Eye (tissue), 1 donor: ENCODE measurements at places on chromosomes 11 and 22.

GRCh38 chr11:71914617-71915189 lies 13.7 kb downstream of the XNDC1N start:
- no peak for DNase-seq

GRCh38 chr11:45178890-45179671 lies 32.6 kb downstream of the PRDM11 start:
- peak; percentile 44 for DNase-seq

DNA sequence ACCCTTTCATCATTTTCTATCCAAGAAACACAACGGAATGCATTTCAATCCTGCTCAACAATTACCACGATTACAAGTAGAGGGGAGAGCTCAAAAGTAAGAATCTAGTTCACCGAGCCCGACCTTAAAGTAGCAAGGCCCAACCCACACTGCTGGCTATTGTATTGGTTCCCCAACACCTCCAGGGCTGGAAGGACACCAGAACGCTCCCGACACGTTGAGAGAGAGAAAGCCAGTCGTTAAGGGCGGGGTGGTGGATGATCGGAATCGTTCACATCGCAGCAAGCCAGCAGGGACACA lies 690 bp downstream of the CKAP5 start:
- no peak for DNase-seq

DNA sequence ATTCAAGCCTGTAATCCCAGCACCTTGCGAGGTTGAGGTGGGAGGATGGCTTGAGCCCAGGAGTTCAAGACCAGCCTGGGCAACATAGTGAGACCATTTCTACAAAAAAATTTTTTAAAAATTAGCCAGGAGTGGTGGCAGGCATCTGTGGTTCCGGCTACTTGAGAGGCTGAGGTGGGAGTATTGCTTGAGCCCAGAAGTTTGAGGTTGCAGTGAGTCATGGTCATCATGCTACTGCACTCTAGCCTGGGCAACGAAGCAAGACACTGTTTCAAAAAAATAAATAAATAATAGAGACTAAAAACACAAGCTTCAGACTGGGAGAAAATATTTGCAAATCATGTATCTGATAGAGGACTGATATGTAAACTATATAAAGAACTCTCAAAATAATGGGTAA lies 33.2 kb downstream of the BTBD10 start:
- DNase-seq, result no peak

GRCh38 chr11:2433106-2433925 lies 11.0 kb downstream of the TRPM5 start:
- DNase-seq, result no peak

DNA sequence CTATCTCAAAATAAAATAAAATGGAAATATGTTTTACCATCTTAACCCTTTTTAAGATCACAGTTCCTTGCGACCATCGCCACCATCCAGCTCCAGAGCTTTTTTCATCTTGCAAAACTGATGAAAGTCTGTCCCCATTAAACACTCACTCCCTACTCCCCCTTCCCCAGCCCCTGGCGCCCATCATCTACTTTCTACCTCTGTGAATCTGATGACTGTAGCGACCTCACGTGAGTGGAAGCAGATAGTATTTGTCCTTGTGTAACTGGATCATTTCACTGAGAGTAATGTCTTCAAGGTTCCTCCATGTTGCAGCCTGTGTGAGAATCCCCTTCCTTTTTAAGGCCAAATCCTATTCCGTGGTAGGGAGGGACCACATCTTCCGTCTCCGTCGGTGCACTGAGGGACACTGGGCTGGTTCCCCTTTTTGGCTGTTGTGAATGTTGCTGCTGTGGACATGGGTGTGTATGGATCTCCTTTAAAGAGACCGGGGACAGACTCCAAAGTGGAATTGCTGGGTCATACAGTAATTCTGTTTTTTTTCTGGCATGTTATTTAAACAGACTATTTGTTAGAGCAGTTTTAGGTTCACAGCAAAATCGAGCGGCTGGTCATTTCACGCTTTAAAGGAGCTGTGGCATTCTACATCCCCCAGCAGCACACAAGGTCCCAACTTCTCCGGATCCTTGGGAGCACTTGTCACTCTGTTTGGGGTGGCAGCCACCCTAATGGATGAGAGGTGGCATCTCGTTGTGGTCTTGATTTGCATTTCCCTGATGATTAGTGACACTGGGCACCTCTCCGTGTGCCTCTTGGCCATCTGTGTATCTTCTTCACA lies 120.0 kb downstream of the KCNQ1 start:
- DNase-seq, result no peak

- DNase-seq, result no peak
Measured at GRCh38 chr22:31107894-31108218, 488 bp upstream of the SELENOM start.

- DNase-seq, result peak; percentile 87
Measured at GRCh38 chr11:83471831-83472727, 185.9 kb upstream of the CCDC90B start.

DNA sequence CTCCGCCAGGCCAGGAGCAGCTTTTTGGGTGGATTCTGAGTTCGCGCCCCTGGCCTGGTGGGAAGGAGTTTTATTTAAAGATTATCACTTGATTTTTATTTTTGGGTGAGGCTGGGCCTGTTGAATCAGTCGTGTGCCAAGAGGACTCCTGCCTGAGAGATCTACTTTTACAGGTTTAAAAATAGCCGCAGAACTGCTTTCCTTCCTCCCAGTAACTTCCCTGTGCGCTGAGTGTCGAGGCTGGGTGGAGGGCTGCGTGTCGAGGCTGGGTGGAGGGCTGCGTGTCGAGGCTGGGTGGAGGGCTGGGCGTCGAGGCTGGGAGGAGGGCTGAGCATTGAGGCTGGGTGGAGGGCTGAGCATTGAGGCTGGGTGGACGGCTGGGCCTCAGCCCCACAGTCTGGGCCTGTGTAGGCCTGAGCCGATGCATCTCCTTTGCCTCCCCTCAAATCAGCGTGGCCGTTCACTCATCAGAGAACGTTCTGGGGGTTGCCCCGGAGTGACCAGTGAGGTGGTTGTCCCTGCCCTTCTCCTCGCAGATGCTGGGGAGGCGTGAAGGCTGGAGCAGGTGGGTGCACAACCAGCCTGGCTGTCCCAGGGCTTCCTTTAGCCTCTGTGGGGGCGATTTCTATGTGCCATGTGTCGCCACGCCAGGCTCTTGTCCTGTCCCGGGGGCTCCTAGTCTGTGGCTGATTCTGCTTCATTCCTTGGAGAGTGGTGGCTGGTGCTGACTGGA lies 30.1 kb downstream of the GRAMD4 start:
- DNase-seq, result no peak

DNA sequence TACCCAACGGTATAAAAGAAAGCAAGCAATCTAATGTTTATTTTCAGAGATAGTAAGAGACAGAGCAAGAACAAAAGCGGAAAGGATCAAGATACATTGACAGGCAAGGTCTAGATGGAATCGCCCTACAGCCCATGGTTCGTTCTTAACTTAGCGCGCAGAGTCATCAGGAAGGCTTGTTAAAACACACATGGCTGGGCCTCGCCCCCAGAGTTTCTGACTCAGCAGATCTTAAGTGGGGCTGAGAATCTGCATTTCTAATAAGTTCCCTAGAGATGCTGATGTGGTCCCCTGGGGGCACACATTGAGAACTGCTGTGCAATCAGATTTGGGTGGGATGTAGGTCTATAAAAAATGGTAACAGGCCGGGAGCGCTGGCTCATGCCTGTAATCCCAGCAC lies 35.8 kb upstream of the CHRM4 start:
- DNase-seq, result no peak

DNA sequence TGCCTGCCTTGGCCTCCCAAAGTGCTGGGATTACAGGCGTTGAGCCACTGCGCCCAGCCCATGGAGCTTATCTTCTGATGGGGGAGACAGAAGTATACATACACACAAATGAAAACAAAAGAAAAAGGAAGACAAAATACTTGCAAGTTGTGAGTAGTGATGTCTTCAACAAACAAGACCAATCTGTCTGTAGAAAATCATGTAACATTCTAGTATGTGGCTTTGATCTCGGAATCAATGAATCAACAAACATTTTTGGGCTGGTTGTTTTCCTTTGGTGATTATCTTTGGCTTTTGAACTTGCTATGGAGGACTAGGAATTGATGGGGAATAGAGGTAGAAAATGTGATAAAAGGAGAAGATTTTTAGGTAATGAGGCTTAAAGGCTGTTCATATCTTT lies 3.4 kb upstream of the CTNND1 start:
- DNase-seq, result no peak

DNA sequence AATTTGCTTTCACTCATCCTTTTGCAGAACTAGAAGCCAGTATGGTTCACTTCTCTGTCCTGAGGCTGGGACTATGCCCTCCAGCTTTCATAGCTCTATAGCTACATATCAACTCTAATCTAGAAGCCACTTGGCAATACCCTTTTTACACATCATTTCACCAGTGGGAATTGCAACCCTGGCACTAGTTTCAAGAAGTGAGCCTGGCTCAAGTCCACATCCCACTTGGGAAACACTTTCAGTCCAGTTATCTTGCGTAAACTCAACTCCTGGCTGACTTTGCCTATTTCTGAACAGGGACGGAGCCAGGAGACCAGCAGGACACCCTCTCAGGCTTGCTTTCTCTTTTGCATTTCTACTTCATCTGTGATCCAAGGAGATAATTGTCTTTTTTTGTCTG lies 19.9 kb upstream of the FAT3 start:
- DNase-seq, result no peak

DNA sequence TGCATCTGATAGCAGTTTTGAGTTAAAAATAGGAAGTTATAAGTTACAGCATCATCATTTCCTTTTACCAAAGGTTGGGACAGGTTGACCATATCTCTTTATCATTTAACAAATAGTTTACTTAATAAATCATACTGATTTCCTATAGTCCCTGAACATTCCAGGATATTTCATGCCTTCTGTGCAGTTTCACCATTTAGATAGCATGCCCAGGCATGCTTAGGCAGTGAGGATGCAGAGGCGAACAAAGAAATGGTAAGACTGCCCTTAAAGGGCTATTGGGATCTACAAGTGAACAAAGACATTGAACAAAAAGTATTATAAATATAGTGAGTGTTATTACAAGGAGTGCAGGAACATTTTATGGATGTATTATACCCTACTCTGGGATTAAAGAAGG lies 96.4 kb downstream of the PRMT3 start:
- no peak for DNase-seq

DNA sequence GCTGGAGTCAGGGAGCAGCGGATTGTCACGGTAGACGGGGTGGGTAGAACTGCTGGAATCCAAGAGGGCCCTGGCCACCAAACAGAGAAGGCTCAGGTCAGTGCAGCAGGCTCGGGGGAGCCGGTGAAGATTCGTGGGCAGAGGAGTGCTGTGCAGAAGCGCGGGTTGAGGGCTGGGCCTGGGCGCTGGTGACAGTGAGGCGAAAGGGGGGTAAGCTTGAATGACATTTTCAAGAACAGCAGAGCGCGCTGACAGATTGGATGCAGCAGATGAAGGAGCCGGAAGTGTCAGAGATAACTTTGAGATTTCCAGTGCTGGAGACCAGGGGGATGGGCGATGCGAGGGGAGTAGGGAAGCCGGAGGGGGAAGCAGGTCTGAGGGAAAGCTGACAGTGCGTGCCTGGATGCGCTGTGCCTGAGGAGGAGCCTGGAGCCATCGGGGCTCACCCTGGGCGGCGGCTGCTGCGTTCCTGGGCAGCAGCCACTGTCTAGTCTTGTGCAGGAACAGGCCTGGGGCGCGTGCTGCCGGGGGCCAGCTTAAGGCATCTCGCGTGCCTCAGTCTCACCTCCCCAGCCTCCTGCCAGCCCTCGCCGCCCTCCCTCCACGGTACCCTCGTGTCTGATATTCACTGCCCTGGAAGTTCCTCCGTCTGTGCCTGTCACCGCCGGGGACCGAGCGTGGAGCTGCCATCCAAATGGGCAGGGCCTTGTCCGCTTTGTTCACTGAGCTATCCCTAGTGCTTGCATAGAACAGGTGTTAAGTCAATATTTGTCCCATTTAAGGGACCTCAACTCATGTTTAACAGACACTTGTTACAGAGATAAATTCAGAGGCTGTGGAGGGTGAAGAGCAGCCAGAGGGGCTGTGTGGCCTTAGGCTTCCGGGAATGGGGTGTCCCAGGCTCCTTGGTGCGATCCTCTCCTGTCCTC lies 5.2 kb downstream of the GRIK4 start:
- peak; percentile 56 for DNase-seq

- DNase-seq, result no peak
Measured at GRCh38 chr11:104238916-104239315, 75.0 kb upstream of the PDGFD start.

- no peak for DNase-seq
Measured at GRCh38 chr11:123581651-123582399, 72.6 kb downstream of the SCN3B start.

DNA sequence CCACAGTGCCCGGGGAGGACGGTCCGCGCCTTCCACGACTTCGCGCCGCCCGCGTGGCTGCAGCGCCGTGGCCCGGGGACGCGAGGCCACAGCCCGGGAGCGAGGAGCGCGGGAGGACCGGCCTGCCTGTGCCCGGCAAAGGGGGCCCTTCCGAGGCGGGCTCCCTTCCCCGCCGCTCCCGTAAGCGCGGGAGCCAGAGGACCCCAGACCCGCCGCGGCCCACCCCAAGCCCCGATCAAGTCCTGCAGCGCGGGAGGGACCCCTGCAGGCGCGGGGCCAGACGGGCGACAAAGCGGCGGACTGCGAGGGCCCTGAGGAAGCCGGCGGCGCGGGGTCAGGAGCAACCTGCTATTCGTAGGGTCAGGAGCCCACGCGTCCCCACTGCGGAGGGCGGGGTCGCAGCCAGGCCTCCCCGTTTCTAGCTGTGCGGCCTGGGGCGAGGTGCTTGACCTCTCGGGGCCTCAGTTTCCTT lies 110.3 kb downstream of the WNT7B start:
- DNase-seq, result no peak
